ENCODE measurements at places on chromosomes 3 and 15.

DNA sequence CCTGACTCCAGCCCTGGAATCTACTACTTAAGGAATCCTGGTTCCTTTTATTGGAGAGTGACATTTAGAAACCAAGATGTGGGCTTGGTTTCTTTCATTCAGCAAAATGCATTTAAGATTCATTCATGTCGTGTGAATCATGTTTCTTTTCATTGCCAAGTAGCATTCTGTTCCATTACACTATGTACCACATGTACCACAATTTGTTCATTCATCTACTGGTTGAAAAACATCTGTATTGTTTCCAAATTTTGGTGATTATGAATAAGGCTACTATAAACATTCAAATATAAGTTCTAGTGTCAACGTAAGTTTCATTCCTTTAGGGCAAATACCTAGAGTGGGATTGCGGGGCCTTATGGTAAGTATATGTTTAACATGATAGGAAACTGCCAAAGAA, 264.2 kb downstream of the VPS13C start:
- peak; percentile 97 for DNase-seq

GRCh38 chr3:189687475-189687874, 56.3 kb downstream of the TP63 start:
- DNase-seq, result no peak

GRCh38 chr3:152307829-152308474, 39.2 kb downstream of the MBNL1 start:
- DNase-seq, result peak; percentile 50

DNA sequence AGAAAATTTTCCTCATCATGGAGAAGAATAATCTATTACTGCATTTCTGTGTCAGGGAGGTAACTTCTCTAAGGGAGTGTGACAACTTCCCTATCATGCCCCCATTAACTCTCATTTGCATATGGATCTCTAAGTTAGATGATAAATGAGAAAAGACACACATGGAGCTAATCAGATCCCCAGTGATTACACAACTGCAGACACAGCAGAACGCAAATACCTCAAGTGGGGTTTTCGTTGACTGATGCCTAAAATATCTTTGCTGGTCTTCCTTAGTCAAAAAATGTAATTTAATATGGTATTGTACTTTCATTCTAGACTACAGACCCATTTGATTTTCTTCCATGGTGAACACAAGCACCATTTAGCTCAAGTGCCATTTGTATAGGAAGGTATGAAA, 630.5 kb downstream of the TBL1XR1 start:
- DNase-seq, result no peak

GRCh38 chr3:128145279-128145678, 8.0 kb upstream of the EEFSEC start:
- DNase-seq, result no peak

- DNase-seq, result no peak
Measured at GRCh38 chr3:138371070-138371965, 22.9 kb downstream of the MRAS start.

- peak; percentile 97 for DNase-seq
Measured at GRCh38 chr15:93929375-93930094, 301.8 kb upstream of the MCTP2 start.

DNA sequence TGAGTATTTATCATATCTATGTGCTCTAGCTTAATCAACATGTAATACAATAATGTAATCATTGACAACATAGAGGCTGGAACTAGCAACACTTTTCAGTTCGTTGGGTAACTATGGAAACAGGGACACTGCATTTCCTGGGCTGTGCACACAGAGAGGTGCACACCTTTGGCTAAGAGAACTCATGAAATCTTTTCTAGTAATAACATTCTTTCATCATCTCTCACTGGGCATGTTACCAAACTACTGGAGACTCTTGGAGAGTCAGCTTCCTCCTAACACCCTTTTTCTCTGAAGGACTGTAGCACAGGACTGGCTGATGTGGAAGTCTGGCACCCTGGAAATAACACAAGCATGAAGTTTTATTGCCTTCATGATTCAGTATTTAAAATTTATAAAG, 135.6 kb downstream of the KCNMB2 start:
- peak; percentile 20 for DNase-seq

- peak; percentile 51 for DNase-seq
Measured at GRCh38 chr3:197494366-197495058, 61.3 kb downstream of the BDH1 start.

GRCh38 chr3:147775816-147776530, 366.8 kb downstream of the ZIC1 start:
- DNase-seq, result peak; percentile 63

GRCh38 chr3:51375136-51375535, 10.0 kb upstream of the MANF start:
- DNase-seq, result no peak

- no peak for DNase-seq
Measured at GRCh38 chr3:157374933-157375332, 61.7 kb upstream of the PTX3 start.

GRCh38 chr3:172448661-172449465, 607 bp upstream of the GHSR start:
- DNase-seq, result no peak

- DNase-seq, result no peak
Measured at GRCh38 chr15:45892182-45892581, 257.4 kb downstream of the SQOR start.

DNA sequence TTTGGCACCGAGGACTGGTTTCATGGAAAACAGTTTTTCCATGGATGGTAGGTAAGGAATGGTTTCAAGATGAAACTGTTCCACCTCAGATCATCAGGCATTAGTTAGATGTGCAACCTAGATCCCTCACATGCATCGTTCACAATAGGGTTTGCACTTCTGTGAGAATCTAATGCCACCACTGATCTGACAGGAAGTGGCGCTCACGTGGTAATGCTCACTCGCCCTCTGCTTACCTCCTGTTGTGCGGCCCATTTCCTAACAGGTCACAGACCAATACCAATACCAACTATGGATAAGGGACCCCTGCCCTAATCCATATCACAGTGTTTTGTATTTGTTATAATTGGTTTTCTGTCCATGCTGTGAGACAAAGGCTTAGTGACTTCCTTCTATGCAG, 58.9 kb downstream of the SLMAP start:
- DNase-seq, result no peak

DNA sequence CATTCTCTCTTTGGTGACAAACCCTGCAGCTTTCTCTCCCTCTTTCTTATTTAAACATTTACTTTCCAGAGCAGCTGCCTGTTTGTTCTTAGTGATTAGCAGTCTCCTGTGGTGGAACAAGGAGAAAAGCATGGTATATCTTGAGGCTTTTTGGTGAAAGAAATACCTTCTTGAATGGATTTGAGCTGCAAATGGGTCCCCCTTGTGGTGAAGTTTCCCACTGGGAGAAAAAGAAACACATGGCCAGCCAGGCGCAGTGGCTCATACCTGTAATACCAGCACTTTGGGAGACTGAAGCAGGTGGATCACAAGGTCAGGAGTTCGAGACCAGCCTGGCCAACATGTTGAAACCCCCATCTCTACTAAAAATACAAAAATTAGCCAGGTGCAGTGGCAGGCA, 48.3 kb upstream of the ACP3 start:
- DNase-seq, result peak; percentile 46

- DNase-seq, result peak; percentile 70
Measured at GRCh38 chr3:186815435-186815834, 9.2 kb upstream of the RFC4 start.

DNA sequence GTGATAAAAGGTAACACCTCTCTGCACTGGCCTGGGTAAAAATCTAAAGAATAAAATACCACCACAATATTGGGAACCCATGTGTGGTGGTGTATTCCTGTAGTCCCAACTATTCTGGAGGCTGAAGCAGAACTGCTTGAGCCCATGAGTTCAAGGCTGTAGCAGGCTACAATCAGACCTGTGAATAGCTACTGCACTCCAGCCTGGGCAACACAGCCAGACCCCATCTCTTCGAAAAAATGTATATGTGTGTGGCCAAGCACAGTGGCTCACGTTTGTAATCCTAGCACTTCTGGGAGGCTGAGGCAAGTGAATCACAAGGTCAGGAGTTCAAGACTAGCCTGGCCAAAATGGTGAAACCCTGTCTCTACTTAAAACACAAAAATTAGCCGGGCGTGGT, 1.8 kb upstream of the RPL14 start:
- no peak for DNase-seq
